M059J (cell line): ENCODE measurements at places on chromosomes 5 and 9. TPM values are rescaled to one million over a fixed set of nuclear protein-coding genes. Genes with fewer than 3 reads are reported as not detected.

The PCDHB7 gene
- total RNA-seq, result 1.7 and 2.1 TPM in 2 replicates

The RNF208 gene
- 0.39 TPM in 1 of 2 replicates, not detected in the other for total RNA-seq

The NCS1 gene
- 30.0 and 49.5 TPM in 2 replicates for total RNA-seq

The SPAAR gene
- total RNA-seq, result not detected in 2 replicates

The IL17B gene
- total RNA-seq, result not detected in 2 replicates

The GRM6 gene
- total RNA-seq, result not detected in 2 replicates

The NLN gene
- 12.3 and 27.9 TPM in 2 replicates for total RNA-seq

The IFNB1 gene
- total RNA-seq, result 0.52 TPM in 1 of 2 replicates, not detected in the other

The MTMR12 gene
- 11.1 and 19.1 TPM in 2 replicates for total RNA-seq

The SPINK7 gene
- not detected in 2 replicates for total RNA-seq

The SLC6A7 gene
- not detected in 2 replicates for total RNA-seq

DNA sequence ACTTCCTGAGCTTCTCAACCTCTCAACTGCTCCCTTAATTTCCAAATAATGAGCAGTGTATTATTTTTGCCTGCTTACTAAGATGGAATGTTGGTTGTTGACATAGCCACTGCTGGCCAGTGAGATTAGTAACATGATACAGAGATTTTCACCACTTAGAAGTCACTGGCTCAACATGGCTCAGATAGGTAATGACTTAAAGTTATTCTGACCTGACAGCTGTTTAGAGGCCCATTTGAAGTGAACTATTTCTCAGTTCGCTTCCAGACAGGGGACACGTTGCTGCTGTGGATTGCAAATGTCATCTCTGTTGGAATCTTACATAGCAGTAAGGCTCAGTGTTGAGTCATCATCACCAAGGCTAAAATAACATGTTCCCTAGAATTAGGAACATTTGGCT, 490.2 kb downstream of the TLE4 start:
- peak; percentile 93 for DNase-seq

- DNase-seq, result peak; percentile 16
These were observed 337.5 kb upstream of the PCSK5 start for GRCh38 chr9:75552941-75553340.

DNA sequence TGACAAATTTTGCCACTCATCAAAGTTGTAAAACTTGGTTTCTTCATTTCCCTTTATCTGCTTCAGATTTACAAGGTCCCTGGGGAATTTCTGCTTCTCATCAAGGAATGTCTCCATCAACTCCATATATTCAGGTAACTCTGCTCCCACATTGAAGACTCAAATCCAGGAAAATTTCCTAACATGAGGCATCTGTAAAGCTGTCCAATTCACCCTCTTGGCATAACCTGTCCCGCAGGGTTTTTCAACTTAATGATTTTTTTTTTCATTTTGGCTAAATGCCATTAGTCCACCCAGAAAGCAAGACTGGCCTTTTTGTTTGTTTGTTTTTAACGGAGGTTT, 50.2 kb upstream of the SLC30A5 start:
- DNase-seq, result no peak

DNA sequence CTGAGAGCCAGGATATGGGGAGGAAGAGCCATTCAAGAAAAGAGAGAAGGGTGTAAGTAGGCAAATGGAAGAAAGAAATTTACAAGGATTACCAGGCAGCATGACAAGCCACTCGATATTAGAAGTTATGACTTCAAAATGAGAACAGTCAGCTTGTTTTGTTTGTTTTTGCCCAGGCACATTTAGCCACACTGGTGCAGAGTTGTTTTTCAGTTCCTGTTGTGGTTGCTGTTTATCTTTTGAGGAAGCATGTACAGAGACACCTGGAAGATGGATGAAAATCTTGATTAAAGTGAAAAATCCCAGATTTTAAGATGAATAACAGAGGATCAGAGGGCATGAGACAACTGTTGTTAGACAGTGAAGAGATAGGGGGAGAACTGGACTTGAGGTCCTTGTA, 199.1 kb downstream of the MTRR start:
- no peak for DNase-seq

GRCh38 chr5:38420691-38421390, 135.6 kb downstream of the LIFR start:
- peak; percentile 71 for DNase-seq

DNA sequence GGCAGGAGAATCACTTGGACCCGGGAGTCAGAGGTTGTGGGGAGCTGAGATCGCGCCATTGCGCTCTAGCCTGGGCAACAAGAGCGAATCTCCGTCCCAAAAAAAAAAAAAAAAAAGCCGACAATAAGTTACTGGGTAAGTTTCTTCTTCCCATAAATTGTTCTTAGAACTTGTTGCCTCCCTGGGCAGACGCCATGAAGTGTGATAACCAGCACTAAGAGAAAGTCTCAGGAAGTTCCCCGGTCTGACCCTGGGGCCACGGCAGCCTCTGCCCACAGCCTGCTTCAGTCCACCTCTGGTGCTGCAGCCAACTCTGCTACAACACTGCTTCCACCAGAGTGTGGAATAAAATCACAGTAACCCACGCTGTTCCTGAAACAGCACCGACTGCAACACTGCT, 19.1 kb downstream of the LPCAT1 start:
- no peak for DNase-seq

GRCh38 chr9:96057155-96057554, 181.7 kb downstream of the ERCC6L2 start:
- DNase-seq, result no peak

GRCh38 chr9:2418619-2419018, 203.0 kb upstream of the VLDLR start:
- peak; percentile 63 for DNase-seq

DNA sequence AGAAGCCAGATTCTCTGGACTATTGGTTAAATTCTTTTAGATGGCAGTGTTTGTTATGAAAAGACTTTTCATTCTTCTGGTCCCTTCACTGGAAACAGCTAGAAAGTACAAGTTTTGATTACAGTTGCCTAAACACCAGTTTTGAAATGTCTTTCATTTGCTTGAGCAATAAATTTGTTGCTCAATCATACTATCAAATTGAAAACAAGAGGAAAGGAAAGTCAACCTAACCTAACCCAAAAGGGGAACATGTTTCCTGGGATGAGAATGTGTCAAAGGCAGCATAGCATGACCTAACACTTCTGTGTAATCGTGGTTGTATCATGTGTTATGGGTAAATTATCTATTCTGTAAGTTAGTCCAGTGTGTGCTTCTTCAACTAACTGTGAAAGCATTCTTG, 213.2 kb downstream of the TMC1 start:
- no peak for DNase-seq

DNA sequence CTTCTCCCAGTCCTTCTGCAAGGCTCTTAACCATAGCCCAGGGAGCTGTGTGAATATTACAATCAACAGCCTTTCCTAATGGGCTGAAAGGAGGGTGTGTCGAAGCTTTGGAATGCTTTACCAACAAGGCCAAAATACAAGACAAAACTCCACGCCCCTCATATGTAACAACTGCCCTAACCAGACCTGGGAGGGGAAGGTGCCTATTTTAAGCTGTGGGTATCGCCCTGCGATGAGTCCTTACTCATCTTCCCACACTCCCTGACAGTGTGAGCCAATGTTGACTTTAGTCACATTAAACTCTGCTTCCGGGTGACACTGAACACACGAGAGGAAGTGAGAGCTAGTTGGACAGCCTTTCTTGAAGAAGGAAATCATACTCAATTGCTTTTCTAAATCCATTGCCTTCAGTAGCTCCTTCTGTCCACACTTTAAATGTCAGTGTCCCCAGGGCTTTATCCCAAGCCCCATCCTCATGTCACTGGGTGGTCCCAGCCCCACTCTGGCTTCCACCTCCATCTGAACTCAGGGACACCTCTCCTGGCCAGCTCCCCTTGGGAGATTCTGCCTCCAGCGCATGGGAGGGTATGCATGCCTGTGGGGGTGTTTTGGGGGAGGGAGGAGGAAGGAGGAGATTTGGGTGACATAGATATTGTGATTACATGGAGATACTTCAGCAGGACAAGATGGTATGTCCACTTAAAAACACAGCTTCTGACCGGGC, 6.5 kb upstream of the TBC1D9B start:
- DNase-seq, result peak; percentile 54

GRCh38 chr5:133393776-133394476, 218.4 kb downstream of the FSTL4 start:
- DNase-seq, result no peak

GRCh38 chr9:110807956-110808598, 139.5 kb downstream of the MUSK start:
- peak; percentile 61 for DNase-seq

DNA sequence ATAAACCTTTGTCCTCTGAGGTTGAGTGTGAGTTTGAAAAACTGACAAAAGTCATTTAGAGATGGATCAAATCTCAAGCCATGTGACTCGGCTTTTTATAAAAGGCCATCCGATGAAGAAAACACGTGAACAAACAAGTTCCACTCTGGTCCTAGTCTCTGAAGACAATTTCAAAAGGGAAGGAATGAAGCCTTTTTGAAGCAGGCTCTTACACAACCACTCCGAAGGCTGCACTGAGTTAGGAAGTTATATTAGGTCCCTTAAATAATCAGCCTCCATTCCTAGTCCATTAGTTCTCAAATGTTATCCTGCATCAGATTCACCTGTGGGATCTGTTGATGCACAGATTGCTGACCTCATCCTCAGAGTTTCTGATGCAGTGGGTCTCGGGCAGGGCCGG, 166.6 kb upstream of the HMHB1 start:
- no peak for DNase-seq

DNA sequence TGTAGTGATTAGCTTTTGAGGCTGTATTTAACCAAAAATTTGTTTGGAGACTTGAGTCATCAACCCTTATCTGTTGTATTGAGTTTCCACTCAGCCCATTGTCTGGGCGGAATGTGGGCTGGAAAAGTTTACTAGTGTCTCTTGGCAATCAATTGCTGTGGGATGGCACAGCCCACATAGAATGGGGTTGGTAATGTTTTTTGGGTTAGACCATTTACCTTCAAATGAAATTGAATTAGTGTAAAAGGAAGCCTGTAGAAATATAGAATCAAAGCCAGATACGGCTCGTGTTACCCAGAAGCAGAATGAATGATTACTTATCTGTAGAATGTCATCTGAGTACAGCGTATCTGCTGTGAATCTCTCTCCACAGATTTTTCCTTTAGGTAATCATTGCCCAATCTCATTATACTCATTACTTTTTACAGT, 142.9 kb downstream of the AOPEP start:
- DNase-seq, result peak; percentile 87

DNA sequence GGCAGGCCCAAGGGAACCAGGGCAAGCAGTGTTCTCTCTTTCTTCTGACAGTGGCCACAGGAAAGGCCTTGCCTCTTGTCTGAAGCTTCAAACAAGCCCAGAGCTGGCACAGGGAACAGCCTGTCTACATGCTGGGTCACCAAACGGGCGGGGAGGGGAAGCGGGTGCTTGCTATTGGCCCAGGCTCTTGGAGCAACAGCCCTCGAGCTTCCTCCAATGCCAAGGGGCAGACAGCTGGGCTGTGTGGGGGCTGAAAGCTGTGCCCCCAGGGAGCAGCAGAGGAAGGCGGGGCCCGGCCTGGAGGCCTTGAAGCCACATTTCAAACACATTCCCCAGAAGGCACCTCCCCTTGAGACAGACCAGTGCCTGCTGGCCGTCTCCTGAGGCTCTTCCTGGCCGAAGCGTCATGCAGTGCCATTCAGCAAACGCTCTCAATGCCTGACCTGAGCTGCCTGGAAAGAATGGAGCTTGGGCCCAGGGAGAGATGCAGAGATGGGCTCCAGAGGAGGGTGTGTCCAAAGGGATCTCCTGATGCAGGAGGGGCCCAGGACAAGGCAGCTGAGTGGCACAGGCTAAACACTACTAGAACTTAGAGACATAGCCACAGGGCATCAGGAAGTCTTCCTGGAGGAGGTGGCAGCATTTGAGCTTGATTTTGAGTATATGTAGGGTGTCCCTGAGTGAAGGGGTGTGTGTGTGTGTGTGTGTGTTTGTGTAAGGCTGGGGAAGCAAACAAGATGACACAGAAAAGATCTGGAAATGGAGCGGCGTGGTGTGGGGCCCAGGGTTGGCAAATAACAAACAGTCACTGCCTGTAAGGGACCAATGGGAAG, 2.5 kb downstream of the FIBCD1 start:
- DNase-seq, result peak; percentile 97

DNA sequence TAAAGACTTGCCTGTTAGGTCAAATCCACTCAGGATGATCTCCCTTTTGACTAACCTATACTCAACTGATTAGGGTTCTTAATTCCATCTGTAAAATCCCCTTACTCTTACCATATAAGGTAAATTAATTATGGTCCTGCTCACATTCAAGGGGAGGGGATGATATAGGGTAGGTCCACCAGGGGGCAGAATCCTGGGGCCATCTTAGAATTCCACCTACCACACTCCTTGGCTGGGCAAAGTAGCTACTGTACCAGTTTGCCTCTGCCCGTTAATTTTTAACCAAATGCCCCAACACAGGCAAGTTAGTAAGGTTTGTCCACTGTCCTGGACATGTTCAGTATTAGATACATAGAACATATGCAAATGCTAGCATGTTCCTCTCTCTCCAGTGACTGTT, 262.4 kb downstream of the SEMA5A start:
- no peak for DNase-seq

- DNase-seq, result peak; percentile 71
These were observed 50.3 kb downstream of the SLC22A5 start for GRCh38 chr5:132419502-132420468.

DNA sequence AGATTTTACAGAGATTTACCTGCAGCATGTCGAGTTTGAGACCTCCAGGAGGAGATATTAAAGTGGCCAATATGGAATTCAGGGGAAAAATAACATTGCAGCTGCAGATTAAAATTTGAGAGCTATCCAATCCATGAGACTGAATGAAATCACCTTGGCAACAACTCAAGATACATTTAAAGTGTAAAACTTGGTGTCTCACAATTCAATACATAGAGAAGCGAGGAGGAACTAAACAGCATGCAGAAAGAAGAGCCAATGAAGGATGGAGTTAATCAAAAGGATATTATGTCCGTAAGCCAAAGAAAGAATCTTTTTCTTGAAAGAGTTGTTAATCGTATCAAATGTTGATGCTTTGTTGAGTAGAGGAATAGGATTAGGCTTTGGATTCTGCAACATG, 455.1 kb downstream of the CDH18 start:
- no peak for DNase-seq

DNA sequence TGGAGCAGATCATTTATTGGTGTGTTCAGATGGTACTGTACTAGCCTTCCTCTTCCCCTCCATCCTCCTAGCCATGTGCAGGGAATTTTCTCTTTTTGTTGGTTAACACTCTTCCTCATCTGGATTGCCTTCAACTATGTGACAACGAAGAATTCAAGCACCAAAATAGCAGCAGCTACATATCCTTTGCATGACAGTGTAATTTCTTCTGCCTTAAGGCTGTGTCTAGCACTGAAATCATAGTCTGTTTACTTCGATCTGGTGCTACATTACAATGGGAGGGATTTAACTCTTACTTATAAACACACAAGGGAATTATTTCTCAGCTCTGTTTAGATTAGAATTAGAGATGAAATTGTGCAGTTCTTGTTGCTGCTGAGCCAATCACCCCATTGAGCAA, 260.4 kb downstream of the ARL15 start:
- peak; percentile 54 for DNase-seq
